Tongue (tissue), 3 donors: ENCODE measurements at places on chromosomes 6 and 20. TPM values are rescaled to one million over a fixed set of nuclear protein-coding genes. Genes with fewer than 3 reads are reported as not detected.

DNA sequence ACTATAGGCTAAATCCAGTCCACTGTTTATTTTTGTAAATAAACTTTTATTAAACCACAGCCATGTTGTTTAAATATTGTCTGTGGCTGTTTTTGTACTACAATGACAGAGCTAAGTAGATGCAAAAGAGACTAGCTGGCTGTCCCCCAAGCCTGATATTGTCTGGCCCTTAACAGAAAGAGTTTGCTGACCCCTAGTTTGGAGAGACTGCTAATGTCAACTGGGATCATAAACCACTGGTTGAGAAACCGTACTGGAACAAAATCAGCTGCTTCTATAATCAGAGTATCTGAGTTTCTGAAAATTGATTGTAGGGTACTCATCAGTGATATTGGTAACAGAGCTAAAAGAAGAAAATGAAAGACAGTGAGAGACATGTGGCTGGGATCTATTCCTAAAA, 102.6 kb upstream of the FAM184A start:
- DNase-seq = no peak

DNA sequence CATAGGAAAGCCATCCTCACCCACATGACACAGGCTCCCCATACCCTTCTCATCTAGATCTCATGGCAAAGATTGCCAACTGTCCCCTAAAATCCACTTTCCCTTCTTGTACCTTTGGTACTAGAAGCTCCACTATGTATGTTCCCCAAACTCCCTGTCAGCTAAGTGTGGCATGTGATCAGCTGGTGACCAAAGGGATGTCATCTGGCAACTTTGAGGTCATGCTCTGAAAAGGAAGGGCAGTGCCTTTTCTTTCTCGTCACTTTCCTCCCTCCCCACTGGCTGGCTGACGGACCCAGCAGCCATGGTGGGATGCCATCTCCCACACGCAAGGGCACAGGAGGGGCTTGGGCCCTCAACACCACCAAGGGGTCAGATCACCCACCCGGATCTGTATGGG, 23.8 kb upstream of the TAF8 start:
- DNase-seq = no peak

GRCh38 chr20:49508435-49509199, 26.1 kb upstream of the KCNB1 start:
- peak; percentile 72 for DNase-seq

GNRH2 gene
- total RNA-seq = not detected

DNA sequence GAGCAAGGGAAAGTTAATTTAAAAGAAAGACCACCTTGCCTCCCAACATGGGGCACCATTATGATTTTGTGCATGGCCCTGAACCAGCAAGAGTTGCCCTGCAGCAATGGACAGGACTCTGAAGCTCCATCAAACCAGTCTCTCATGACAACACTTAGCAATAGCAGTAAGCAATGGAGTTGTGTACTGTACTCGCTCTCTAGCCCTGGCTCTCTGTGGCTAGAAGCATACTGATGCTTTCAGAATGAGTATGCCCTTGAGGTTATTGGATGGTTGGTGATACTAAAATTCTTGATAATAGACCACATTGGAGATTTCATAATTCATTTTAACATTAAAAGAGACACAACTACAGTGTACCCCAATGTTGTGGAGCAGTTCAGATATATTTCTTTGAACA, 23.2 kb upstream of the LMBRD1 start:
- no peak for DNase-seq

DNA sequence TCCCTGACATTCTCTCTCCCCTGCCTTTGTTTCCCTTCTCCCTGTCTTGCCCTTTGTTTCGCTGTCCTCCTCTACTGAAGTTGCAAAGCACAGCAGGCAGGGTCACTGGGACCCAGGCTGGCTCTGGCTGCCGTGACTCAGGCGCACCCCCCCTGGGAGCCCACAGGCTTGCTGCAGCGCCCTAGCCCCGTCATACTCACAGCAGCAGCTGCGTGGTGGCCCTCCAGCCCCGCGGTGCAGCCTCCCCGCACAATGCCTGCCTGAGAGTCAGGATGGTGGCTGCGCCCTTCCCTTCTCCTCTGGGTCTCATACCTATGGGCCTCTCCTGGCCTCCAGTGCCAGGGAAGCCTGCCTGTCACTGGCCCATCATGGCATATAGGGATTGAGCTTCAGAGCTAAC, 41.7 kb downstream of the TXNDC5 start:
- no peak for DNase-seq

RAET1L gene
- total RNA-seq = 3.3 TPM

- peak; percentile 93 for DNase-seq
These were observed at the start of gene TUBB2B for GRCh38 chr6:3227363-3228045. TSS of gene TUBB2B (minus strand) at chr6:3227653. CDS start at chr6:3227543, 110 bp downstream.

- DNase-seq = no peak
These were observed 8.7 kb downstream of the FNDC11 start for GRCh38 chr20:63562461-63563224.

MEP1A gene
- total RNA-seq = not detected

ADGRB3 gene
- 6.1 TPM for total RNA-seq

DNA sequence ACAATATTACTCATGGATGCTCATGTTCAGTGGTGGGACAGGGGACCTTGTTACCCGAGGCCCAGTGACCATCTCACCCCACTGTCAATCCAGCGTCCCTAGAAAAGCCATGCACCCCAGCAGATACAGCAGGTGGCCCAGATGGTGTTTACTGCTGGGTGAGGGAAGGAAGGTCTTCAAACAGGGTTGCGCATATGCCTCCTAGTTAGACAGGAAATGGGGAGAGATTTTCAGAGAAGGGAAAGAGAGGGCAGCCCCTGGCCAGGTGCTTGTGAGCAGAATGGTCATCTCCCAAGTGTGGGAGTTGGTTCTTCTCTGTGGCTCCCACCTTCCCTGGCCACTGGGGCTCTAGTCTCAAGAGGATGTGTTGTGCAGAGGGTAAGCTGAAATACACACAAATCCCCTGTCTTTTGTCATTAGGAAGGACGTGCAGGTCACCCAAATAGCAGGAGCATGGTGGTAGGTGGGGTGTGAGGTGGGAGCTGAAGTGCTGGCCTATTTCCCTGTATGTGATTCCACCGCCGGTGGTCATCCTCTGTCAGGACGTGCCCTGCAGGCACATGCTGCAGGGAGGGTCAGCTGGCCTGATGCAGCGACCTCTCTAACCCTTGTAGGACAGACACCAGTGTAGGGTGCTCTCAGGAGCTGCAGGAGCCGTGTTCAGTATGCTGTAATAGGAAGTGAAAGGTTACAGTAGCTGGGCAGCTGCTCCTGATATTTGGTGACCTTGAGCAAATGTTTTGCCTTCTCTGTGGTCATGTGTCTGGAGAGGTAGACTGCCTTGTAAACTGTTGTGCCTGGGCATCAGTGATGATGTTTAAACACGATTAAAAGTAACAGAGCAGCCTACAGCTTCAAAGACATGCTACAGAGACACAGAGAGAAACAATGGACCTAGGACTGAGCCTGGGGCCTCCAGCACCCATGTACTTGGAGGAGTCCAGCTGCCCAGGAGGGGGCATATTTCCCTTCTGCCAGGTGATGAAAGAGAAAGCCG, 3.2 kb upstream of the CST3 start:
- no peak for DNase-seq

OPRL1 gene
- total RNA-seq = 0.62 TPM

GRCh38 chr6:84492241-84493165, 265.1 kb upstream of the CEP162 start:
- DNase-seq = no peak

BPI gene
- 0.21 TPM for total RNA-seq

DNA sequence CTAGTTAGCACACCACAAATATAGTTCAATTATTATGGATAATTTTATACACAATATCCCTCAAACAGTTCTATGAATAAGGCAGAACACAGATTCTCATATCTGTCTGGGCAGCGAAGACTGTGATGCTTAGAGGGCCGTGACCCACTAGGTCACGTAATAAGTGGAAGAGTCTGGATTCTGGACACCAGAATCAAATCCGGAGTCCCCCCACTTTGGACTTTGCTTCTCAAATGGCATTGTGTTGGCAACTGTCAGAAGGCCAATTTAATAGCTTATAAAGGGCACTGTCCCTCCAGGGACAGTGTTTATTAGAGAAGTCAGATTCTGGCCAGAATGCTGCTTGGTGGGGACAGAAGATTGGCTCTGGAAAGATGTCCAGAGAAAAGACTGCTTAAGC, 6.8 kb upstream of the CCDC167 start:
- DNase-seq = no peak

DEFB112 gene
- not detected for total RNA-seq

- DNase-seq = no peak
These were observed 11.6 kb downstream of the CCN6 start for GRCh38 chr6:112065426-112065986.

HCK gene
- total RNA-seq = 3.7 TPM

SIRPG gene
- not detected for total RNA-seq

DNA sequence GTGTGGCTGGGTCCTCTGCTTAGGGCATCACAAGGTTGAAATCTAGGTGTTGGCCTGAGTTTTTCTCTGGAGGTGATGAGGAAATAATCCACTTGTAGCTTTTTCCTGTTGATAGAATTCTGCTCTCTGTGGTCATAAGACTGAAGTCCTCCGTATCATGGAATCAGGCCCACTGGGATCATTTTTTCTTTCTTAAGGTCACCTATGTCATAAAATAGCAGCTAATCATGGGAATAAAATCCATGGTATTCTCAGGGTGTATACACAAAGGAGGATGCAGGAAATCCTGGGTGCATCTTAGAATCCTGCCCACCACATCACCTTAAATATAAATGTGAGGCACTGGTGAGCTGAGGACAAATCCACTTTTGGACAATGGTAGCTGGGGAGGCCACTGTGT, 72.7 kb downstream of the PRDM1 start:
- DNase-seq = no peak

DNA sequence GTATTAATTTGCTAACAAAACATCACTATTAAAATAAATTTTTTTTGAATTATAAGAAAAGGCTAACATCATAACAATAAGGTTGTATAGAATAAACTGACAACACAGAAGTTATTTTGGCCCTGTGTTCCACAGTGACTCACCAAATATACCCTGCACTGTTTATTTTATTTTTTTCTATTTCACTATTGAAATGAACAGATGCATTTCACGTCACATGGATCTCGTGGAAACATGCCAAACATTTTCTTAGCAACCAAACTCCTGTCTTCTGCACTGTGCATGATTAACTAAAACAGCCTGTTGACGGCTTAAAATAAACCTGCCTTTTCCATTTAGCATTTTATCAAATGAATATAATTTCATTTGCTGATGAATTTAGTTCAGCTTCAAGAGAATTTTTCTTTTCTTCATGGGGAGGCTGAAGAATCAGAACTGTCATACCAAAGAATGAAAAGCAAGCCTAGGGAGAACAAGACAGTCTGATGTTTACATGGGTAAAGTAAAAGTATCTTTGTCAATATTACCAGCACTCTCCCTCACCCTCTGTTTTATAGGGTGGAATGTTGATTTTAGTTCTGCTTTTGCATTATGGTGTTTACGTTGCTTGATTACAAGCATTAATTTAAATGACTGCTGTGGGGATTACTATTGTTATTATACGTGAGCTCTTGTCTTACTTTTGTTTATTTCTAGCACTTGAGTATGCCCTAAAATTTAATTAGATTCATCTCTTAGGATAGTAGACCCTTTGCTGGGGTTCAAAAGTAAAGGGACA, 115.3 kb downstream of the LCA5 start:
- peak; percentile 97 for DNase-seq

- DNase-seq = no peak
These were observed 8.1 kb upstream of the HBS1L start for GRCh38 chr6:135062735-135063134.

GRCh38 chr6:157574851-157575424, 193.9 kb downstream of the ZDHHC14 start:
- DNase-seq = no peak

GRCh38 chr20:60055740-60056139, 97.5 kb downstream of the CDH26 start:
- no peak for DNase-seq

DACT2 gene
- 2.4 TPM for total RNA-seq

AMD1 gene
- 65.6 TPM for total RNA-seq

DNA sequence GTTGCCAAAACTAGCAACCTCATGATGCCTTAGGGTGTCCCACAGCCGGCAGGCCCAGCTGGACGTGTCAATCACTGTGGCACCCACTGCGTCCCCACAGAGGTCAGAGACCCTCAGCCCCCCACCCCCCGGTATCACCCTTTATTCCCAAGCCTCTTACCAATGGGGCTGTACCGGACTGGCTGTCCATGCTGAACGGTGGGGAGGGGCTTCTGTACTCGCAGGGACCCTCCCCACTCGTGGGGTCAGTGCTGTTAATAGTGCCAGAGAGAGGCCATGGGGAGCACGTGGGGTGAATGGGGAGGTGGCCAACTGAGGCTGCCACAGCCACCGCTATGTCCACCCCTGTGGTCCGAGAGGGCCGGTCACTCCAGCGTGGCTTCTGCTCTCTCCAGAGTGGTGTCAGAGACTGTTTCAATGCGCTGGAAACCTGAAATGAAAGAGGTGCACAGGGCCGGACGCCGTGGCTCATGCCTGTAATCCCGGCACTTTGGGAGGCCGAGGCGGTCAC, 68.6 kb downstream of the THBS2 start:
- DNase-seq = no peak

GRCh38 chr6:23180504-23181293, 611.3 kb downstream of the HDGFL1 start:
- DNase-seq = peak; percentile 96

GRCh38 chr20:12790859-12791258, 217.9 kb upstream of the SPTLC3 start:
- DNase-seq = no peak

PSORS1C1 gene
- total RNA-seq = 0.41 TPM

RSPO3 gene
- 1.2 TPM for total RNA-seq

- no peak for DNase-seq
These were observed 68.1 kb downstream of the IBTK start for GRCh38 chr6:82179415-82179814.

SLC44A4 gene
- 1.7 TPM for total RNA-seq

DNA sequence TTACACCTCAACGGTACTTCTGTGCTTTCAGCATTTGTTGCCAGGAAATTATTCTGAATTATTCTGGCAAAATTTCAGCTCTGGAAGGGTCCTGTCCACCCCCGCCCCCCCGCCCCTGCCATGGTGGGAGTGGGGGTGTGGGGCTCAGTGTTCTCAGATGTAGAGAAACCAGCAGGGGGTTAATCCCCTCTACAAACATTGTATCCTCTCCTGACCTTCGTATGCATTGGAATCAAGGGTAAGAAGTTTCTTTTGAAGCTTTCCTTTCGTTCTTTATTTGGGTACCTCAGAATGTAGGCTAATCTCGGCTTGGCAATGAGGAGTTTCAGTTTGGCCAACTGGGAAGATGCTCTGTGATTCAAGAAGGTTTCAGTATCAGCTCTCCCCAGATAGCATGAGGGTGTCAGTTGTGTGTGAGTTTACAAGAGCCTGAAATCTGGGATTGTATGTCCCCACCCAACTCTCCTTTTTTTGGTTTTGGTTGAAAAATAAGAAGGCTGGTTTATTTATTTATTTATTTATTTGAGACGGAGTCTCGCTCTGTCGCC, 25.5 kb upstream of the OLIG3 start:
- no peak for DNase-seq

DNA sequence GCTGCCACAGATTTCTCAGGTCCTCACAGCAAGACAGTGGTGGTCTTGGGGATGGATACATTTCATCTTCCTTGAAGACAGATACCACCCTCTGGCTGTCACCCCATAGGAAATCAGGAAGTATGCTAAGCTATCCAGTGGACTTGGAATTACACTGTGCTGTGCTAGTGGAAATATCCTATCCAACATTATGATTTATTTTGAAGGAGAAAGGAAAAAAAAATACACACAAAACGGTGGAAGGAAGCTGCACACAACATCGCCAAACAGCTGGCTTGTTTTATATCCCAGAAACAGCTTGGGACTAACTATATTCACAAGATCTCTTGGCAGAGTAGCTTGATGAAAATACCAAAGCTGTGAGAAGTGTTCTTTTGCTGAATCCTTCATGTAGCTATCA, 257.6 kb downstream of the LAMA2 start:
- DNase-seq = peak; percentile 88
